Muscle of arm (tissue), 14 donors: ENCODE measurements at places on chromosomes 5 and 9.

DNA sequence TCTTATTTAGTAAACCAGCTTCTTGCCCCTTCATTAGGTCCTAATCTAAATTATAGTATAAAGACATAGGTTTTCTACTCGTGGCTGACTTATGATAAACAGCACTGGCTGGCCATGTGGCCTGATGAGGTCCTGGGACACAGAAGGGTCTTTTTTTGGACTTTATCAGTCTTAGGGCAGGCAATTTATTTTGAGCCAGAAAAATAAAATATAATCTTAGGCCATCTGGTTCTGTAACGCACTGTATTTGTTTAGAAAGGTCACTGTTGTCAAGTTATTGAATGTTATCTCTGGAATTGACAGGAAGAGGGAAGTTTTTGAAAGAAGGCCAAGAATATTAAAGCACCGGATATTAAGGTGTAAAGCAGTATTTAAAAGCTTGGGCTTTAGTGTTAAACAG, 53.9 kb downstream of the RFX3 start:
- DNase-seq: no peak

GRCh38 chr5:142938266-142938880, 168.2 kb downstream of the ARHGAP26 start:
- no peak for DNase-seq

- no peak for DNase-seq
These were observed 92.5 kb upstream of the TAS2R1 start for GRCh38 chr5:9722601-9723180.

- DNase-seq: no peak
These were observed 19.8 kb downstream of the GLT6D1 start for GRCh38 chr9:135619599-135619886.

DNA sequence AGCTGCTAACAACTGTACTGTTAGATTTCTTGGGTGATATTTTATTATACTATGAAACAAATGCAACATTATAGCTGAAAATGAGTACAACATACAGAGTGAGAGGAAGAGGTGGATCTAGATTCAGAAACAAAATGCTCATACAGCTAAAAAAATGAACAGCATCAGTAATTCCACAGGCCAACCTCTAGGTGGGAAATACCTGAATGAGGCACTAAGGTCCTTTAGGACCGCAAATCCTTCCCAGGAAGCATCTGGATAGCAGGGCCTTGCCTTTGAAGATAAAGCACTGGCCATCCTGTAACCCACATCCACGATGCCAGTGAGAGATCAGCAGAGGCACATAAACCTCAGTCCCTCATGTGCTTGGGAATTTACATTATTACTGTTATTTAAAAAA, 310.8 kb downstream of the YTHDC2 start:
- DNase-seq: no peak

GRCh38 chr5:53403291-53403690, 77.1 kb upstream of the FST start:
- DNase-seq: no peak

GRCh38 chr5:138752341-138752950, 779 bp upstream of the CTNNA1 start:
- peak; percentile 38 for DNase-seq

DNA sequence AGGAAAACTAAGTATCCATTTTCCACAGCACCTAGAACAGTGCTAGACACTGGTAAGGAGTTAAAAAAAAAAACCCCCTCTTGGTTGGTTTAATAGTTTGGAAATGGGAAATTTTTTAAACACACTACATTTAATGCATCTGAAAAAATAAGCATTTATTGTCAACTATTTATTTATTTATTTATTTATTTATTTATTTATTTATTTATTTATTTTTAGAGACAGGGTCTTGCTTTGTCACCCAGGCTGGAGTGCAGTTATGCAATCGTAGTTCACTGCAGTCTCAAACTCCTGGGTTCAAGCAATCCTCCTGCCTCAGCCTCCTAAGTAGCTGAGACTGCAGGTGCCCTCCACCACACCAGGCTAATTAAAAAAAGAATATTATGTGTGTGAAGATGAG, 51.6 kb downstream of the SNCAIP start:
- DNase-seq: no peak

DNA sequence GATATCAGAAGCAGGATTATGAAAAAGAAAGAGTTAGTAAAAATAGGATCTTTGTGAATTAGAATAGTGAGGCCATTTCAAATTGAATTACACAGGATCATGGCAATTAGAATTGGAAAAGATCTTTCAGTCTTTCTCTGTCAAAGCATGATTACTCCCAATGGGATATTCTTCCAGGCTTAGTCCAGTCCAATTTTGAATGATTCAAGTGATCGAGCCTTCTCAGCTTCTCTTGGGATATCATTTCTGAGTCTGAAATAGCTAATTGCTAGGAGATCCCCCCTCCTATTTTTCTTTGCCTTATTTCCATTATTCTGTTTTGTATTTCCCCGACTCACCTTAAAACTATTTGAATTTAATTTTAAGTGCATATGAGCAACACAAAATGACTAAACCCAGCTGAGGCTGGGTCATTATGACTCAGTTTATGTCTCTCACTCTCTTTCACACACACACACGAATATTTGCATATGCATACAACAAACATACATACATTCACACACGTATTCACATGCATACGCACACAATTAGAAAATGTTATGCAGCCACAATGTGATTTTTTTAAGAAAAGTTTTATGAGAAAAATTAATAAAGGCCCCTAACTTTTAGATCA, 34.8 kb upstream of the EFNA5 start:
- DNase-seq: no peak

- DNase-seq: no peak
These were observed 30.8 kb upstream of the SARDH start for GRCh38 chr9:133768859-133769510.
